Right atrium auricular region (tissue), 2 donors: ENCODE measurements at places on chromosomes 13 and 19.
A peak's percentile ranks its signal among the peaks of the same experiment; 100 is the strongest.

- DNase-seq, result peak; percentile 97
Measured at GRCh38 chr19:20039203-20039723, at the start of gene ZNF682. TSS of gene ZNF682 (minus strand) at chr19:20039505. CDS start at chr19:20039345, 160 bp downstream.

DNA sequence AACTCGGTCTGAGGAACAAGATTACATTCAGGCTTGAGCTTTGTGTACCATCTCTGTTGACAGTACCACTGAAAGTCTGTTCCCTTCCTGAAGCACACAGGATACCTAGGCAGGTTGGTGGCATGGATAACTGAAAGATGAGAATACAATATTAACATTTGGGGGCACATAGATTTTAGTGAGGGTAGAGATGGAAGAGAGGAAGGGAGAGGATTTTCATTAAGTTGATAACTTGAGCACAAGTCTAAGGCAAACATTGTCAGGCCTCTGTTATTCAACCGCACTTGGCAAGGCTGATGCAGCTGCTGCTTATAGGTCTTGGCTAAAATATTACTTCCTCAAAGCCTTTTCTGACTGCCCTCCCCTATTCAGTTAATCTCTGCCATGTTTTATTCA lies 10.9 kb downstream of the MIR17HG start:
- no peak for DNase-seq

- no peak for DNase-seq
Measured at GRCh38 chr13:46281779-46282178, 70.1 kb downstream of the LRRC63 start.

- DNase-seq, result no peak
Measured at GRCh38 chr13:60164234-60164889, 634 bp upstream of the DIAPH3 start.

- DNase-seq, result no peak
Measured at GRCh38 chr13:67069117-67069767, 160.9 kb downstream of the PCDH9 start.

- peak; percentile 87 for DNase-seq
Measured at GRCh38 chr19:2266183-2266993, 10.2 kb upstream of the JSRP1 start.

DNA sequence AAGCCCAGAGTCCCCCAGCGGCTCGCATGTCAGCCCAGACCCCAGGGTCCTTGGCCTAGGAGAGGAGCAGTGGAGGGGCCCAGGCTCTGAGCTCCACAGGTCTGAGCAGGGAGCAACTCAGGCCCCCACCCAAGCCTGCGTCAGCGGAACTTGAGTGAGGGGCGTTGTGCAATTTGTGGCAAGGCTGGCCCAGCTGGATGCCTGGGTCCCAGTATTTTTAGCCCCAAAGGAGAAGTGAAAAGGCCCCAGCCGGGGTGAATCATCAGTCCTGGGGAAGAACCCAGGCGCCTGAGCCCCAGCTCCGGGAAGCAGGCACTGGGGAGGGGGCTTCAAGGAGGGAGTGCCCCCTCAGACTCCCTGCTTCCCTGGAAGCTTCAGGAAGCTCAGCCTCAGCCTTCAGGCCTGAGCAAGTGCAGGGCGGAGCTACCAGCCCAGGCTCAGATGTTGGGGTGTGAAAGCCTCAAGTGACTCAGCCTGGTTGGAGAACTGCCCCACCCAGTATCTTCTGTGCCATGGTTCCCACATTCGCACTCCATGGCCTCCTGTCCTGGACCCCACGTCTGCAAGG lies 7.2 kb downstream of the MED29 start:
- DNase-seq, result peak; percentile 91
